ENCODE measurements at places on chromosomes 1 and 21. TPM values are rescaled to one million over a fixed set of nuclear protein-coding genes. Genes with fewer than 3 reads are reported as not detected.

Gene IPO13
- 34.6 TPM for total RNA-seq

Gene INAVA
- 42.2 TPM for total RNA-seq

Gene RGS13
- 0.98 TPM for total RNA-seq

Gene LHX8
- total RNA-seq = not detected

Gene PTGFRN
- 52.8 TPM for total RNA-seq

Gene SPATA17
- not detected for total RNA-seq

Gene BSND
- total RNA-seq = not detected

Gene CGN
- 13.0 TPM for total RNA-seq

DNA sequence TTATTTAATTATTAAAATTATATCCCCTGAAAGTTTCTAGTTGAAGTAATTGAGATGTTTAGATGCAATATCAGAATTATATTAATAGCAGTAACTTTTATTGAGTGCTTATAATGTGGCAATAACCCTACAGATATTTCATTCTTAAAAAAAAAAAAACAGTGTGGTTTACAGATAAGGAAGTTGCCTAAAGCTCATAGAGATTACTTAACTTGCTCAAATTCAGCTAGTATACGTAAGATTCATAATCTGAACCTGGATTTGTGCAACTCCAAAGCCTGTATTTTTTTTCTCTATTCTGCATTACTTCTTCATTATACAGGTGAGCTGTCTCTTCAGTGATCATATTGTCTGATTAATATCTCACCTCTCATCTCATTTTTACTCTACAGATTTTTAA, 156.0 kb upstream of the PTBP2 start:
- H3K4me3 ChIP-seq = no peak overlapping the region
- H3K27me3 ChIP-seq = no peaks in the 10 kb centered on the region
- no peaks in the 10 kb centered on the region for H3K4me1 ChIP-seq
- H3K27ac ChIP-seq = no peak overlapping the region

- no peak for DNase-seq
- H3K27me3 ChIP-seq = peaks cover 35% of the 10 kb centered on the region
- peaks cover 48% of the 10 kb centered on the region for H3K4me1 ChIP-seq
- H3K36me3 ChIP-seq = no peaks in the 10 kb centered on the region
Measured at GRCh38 chr1:92487078-92487605, 417 bp upstream of the GFI1 start.

- H3K27ac ChIP-seq = peak overlapping the region; percentile 86
- no peaks in the 10 kb centered on the region for H3K27me3 ChIP-seq
- DNase-seq = no peak
- H3K36me3 ChIP-seq = no peaks in the 10 kb centered on the region
Measured at GRCh38 chr1:223143537-223144248, 645 bp upstream of the TLR5 start.

DNA sequence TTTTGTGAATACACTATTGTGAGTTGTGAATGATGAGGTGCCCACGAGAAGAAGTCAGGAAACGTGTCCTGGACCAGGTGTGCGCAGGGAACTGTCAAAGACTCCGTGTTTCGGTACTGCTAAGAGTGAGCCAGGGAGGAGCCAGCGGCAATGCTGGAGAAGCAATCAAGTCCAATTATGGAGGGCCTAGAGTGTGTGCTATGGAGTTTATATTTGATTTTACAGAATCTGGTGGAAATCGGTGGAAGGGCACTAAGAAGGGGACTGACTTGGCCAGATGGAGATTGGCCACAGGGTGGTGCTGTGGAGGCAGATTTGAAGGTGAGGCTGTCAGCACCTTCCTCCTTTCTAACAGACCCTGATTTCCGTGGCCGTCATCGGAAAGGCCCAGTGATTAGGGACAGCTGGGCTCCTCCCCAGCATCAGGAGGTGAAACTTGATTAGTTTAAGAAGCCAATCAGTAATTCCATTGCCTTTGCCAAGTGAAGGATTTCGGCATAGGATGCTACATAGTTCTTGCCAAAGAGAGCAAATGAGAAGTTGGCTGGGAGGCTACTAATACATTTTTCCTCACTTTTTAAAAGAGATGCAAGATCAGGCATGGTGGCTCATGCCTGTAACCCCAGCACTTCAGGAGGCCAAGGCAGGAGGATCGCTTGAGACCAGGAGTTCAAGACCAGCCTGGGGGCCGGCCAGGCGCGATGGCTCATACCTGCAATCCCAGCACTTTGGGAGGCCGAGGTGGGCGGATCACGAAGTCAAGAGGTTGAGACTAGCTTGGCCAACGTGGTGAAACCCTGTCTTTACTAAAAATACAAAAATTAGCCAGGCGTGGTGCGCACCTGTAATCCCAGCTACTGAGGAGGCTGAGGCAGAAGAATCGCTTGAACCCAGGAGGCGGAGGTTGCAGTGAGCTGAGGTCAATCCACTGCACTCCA, 7.0 kb downstream of the PTCH2 start:
- no peak for DNase-seq
- no peaks in the 10 kb centered on the region for H3K36me3 ChIP-seq

GRCh38 chr1:107405236-107405635, 264.4 kb downstream of the NTNG1 start:
- no peak overlapping the region for H3K4me3 ChIP-seq
- no peak overlapping the region for H3K27ac ChIP-seq
- H3K4me1 ChIP-seq = peaks cover 5% of the 10 kb centered on the region
- H3K27me3 ChIP-seq = no peaks in the 10 kb centered on the region
- no peak for DNase-seq

- no peaks in the 10 kb centered on the region for H3K27me3 ChIP-seq
- H3K4me1 ChIP-seq = peaks cover 48% of the 10 kb centered on the region
- H3K36me3 ChIP-seq = no peaks in the 10 kb centered on the region
- H3K27ac ChIP-seq = peak overlapping the region; percentile 90
Measured at GRCh38 chr1:13619909-13620308, 36.3 kb downstream of the PDPN start.

GRCh38 chr1:24912376-24913273, 17.5 kb downstream of the RUNX3 start:
- H3K36me3 ChIP-seq = no peaks in the 10 kb centered on the region
- no peaks in the 10 kb centered on the region for H3K27me3 ChIP-seq
- H3K27ac ChIP-seq = peak overlapping the region; percentile 29
- DNase-seq = no peak
- H3K4me1 ChIP-seq = no peaks in the 10 kb centered on the region

DNA sequence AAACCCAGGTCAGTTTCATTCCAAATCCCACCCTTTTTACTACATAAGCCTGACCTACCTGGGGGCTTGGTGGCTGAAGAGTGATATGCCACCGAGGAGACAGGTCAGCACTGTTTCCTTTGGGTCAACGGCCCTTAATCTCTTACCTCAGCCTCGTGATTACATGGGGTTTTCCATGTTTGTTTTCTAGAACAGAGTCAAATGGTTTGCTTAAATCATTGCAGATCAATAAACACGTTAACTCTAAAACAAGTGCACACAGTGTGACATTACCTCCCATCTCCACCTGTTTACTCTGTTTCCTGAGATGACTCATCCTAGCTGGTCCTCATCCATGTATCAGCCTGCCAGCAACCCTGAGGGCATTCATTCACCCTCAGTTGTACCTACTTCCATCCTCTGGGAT, 40.8 kb upstream of the TP53BP2 start:
- H3K27ac ChIP-seq = no peak overlapping the region
- H3K4me1 ChIP-seq = no peaks in the 10 kb centered on the region
- DNase-seq = no peak
- H3K27me3 ChIP-seq = no peaks in the 10 kb centered on the region
- no peaks in the 10 kb centered on the region for H3K36me3 ChIP-seq
- no peak overlapping the region for H3K4me3 ChIP-seq

- H3K27me3 ChIP-seq = no peaks in the 10 kb centered on the region
- H3K36me3 ChIP-seq = no peaks in the 10 kb centered on the region
- no peak for DNase-seq
- no peak overlapping the region for H3K27ac ChIP-seq
- H3K4me3 ChIP-seq = no peak overlapping the region
Measured at GRCh38 chr1:86288586-86289147, 107.5 kb downstream of the ODF2L start.

DNA sequence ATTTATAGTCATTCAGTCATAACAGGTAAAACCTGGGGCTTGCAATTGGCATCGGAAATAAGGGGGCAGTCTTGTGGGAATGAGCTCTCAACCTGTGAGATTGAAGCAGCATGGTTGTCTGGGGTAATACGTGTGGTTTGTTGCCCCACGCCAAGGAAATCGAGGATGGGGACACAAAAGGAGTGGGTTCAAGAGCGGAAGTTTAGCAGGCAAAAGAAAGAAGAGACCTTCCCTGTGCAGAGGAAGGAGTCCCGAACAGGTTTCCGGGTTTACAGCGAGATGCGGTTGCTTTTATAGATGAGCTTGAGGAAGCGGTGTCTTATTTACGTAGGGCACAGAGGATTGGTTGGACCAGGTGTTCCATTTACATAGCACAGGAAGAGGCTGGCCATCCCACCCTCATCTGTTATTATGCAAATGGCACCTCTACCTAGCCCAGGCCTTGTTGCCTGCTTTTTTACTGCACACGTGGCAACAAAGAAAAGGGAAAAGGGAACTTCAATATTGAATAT, 37.3 kb downstream of the IFNAR1 start:
- DNase-seq = no peak
- H3K4me1 ChIP-seq = peaks cover 23% of the 10 kb centered on the region
- no peak overlapping the region for H3K4me3 ChIP-seq

GRCh38 chr1:40153073-40153770, 8.0 kb upstream of the RLF start:
- no peak overlapping the region for H3K4me3 ChIP-seq
- H3K36me3 ChIP-seq = no peaks in the 10 kb centered on the region
- no peak for DNase-seq
- H3K27me3 ChIP-seq = no peaks in the 10 kb centered on the region
- no peak overlapping the region for H3K27ac ChIP-seq

- no peak for DNase-seq
- H3K4me3 ChIP-seq = no peak overlapping the region
- no peak overlapping the region for H3K27ac ChIP-seq
- H3K4me1 ChIP-seq = peaks cover 3% of the 10 kb centered on the region
- H3K27me3 ChIP-seq = no peaks in the 10 kb centered on the region
- H3K36me3 ChIP-seq = no peaks in the 10 kb centered on the region
Measured at GRCh38 chr1:94316836-94317789, 79.7 kb upstream of the ARHGAP29 start.

- H3K36me3 ChIP-seq = no peaks in the 10 kb centered on the region
- H3K4me1 ChIP-seq = no peaks in the 10 kb centered on the region
- no peak overlapping the region for H3K27ac ChIP-seq
- no peak overlapping the region for H3K4me3 ChIP-seq
Measured at GRCh38 chr1:35592991-35593769, 20.1 kb downstream of the TFAP2E start.

DNA sequence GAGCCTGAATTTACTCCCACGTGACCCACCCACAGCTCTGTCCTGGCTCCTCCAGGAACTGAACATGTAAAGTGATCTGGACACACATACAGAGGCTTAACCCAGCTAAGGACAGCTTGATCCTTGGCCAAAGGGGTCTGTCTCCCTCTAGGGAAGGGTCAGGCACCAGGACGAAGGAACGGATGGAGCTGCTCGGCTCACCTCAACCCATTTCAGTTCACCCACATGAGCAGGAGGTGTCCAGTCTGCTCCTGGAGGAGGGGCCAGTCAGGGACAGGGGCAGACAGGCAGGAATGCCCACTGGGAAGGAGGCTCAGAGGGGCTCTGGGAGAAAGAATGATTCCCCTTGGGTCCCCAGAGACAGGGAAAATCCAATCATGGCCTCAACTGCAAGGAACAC, 567.2 kb downstream of the PTPRU start:
- peaks cover 10% of the 10 kb centered on the region for H3K4me1 ChIP-seq
- H3K27ac ChIP-seq = no peak overlapping the region
- H3K27me3 ChIP-seq = no peaks in the 10 kb centered on the region
- DNase-seq = peak; percentile 44

GRCh38 chr1:63032171-63032570, 248.2 kb downstream of the ATG4C start:
- H3K4me3 ChIP-seq = no peak overlapping the region
- H3K4me1 ChIP-seq = no peaks in the 10 kb centered on the region
- H3K27me3 ChIP-seq = no peaks in the 10 kb centered on the region

DNA sequence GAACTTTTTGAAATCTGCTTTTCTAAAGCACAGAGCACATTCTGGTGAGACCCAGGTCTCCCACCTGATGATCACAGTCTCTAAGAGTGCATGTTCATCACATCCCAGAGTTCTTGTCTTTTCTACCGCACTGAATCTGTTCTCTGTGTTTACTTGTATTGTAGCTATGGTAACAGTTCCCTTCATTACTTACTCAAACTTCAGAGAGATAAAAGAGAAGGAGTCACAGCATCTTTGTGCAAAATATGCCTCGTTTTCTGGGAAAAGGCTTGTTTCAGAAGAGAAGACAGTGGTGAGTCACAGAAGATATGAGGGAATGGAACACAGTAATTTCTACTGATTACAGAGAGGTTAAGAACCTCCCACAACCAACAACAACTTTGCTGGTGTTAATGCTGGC, 580.6 kb downstream of the PLA2G4A start:
- no peak for DNase-seq
- H3K4me3 ChIP-seq = no peak overlapping the region
- no peaks in the 10 kb centered on the region for H3K4me1 ChIP-seq

- peak overlapping the region; percentile 78 for H3K27ac ChIP-seq
- H3K27me3 ChIP-seq = no peaks in the 10 kb centered on the region
- H3K36me3 ChIP-seq = no peaks in the 10 kb centered on the region
- H3K4me3 ChIP-seq = no peak overlapping the region
- H3K4me1 ChIP-seq = peaks cover 72% of the 10 kb centered on the region
Measured at GRCh38 chr1:46184920-46185658, 8.8 kb upstream of the P3R3URF start.

- H3K4me3 ChIP-seq = no peak overlapping the region
- no peaks in the 10 kb centered on the region for H3K36me3 ChIP-seq
- H3K27ac ChIP-seq = no peak overlapping the region
Measured at GRCh38 chr1:205500240-205501233, 3.9 kb upstream of the CDK18 start.

DNA sequence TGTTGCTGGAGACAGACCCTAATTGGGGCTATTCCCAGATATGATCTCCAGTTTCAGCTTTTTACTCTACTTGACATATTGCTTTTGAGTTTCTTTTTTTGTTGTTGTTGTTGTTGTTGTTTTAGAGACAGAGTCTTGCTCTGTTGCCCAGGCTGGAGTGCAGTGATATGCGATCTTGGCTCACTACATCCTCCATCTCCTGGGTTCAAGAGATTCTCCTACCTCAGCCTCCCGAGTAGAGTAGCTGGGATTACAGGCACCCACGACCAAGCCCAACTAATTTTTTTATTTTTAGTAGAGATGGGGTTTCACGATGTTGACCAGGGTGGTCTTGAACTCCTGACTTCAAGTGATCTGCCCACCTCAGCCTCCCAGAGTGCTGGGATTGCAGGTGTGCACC, 1.3 kb upstream of the SRP9 start:
- H3K27ac ChIP-seq = no peak overlapping the region
- H3K4me1 ChIP-seq = peaks cover 56% of the 10 kb centered on the region
- H3K36me3 ChIP-seq = no peaks in the 10 kb centered on the region
- DNase-seq = no peak
- H3K27me3 ChIP-seq = no peaks in the 10 kb centered on the region
- no peak overlapping the region for H3K4me3 ChIP-seq

DNA sequence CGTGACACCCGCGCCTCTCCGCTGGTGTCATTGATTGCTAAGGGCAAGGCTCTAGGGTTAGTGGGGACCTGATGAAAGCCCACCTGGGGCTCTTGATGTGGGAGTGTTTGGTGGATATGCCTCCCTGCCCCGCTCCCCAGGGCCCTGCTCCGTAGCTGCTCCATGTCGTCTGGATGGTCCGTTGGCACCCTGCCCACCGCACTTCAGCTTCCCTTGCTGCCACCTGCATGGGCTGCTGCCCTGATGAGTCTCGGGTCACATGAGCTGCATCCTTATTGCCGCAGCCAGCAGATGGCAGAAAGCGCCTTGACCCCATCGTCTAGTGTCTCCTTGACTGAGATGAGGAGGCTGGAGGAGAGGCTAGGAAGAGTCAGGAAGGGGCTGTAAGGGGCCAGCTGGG, 439.4 kb downstream of the CAMTA1 start:
- H3K36me3 ChIP-seq = no peaks in the 10 kb centered on the region
- H3K27ac ChIP-seq = no peak overlapping the region
- H3K4me1 ChIP-seq = no peaks in the 10 kb centered on the region
- no peak for DNase-seq

- no peaks in the 10 kb centered on the region for H3K27me3 ChIP-seq
Measured at GRCh38 chr1:54186056-54186455, 13.8 kb downstream of the CYB5RL start.
